Stimulated activated CD4-positive, alpha-beta T cell treated with anti-CD3 and anti-CD28 coated beads, Interleukin-15, amount 100 ng/mL, for 48 hours (primary cell): ENCODE measurements at places on chromosomes 16 and 17.

DNA sequence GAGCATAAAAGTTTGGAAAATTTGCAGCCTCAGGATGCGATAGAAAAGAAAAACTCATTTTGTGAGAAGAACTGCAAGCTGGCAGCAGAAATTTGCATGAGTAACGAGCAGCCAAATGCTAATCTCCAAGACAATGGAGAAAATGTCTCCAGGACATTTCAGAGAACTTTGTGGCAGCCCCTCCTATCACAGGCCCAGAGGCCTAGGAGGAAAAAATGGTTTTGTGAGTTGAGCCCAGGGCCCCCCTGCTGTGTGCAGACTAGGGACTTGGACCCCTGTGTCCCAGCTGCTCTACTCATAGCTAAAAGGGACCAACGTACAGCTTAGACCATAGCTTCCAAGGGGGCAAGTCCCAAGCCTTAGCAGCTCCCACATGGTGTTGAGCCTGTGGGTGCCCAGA lies 34.3 kb downstream of the APPBP2 start:
- no peak for DNase-seq

GRCh38 chr17:79836510-79836971 lies 2.7 kb downstream of the CBX4 start:
- DNase-seq: no peak

DNA sequence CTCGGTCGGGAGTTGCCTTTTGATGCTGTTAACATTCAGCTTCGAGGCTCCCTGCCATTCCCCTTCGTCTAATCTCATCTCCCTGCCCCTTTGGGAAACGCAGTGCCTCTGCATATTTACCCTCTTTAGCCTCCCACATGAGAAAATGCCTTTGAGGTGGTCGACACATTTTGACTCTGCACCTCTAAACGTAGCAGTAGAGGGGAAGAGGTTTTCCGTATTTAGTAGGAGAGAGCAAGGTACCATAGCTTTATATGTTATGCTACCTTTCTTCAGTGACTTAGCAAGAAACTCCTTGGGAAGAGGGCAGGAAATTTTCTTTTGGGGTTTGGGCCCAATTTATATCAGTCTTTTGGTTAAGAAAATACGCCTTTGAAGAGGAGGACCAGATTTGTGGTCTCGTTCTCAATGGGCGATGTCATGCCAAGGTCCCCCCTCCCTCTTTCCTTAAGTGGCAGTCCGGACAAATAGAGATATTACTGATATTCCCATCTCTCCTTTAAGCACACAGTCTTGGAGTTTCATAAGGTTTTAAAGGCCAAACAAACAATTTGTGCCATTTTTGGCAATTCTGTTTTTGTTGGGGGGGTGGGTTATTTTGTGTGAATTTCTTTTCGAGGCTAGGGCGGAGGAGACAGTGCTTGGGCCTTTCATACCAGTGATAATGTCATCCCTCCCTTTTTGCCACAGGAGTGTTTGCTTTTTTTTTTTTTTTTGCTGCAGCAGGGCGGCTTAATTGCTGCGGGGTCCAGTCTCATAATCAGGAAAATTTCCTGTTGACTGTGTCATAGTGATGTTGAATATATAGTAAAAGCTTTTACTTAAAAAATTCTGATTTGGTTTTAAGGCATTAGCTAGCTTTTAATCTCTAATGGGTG lies 1.5 kb downstream of the PAFAH1B1 start:
- no peak for DNase-seq

GRCh38 chr17:73900516-73900915 lies 256.3 kb upstream of the SDK2 start:
- no peak for DNase-seq

- DNase-seq: no peak
Measured at GRCh38 chr16:9286930-9287329, 195.5 kb downstream of the HAPSTR1 start.

- no peak for DNase-seq
Measured at GRCh38 chr17:61504697-61505096, 52.5 kb downstream of the TBX4 start.

GRCh38 chr17:40361925-40362695 lies 2.4 kb downstream of the GJD3 start:
- DNase-seq: no peak

- no peak for DNase-seq
Measured at GRCh38 chr17:2124391-2124790, 69.5 kb downstream of the HIC1 start.

DNA sequence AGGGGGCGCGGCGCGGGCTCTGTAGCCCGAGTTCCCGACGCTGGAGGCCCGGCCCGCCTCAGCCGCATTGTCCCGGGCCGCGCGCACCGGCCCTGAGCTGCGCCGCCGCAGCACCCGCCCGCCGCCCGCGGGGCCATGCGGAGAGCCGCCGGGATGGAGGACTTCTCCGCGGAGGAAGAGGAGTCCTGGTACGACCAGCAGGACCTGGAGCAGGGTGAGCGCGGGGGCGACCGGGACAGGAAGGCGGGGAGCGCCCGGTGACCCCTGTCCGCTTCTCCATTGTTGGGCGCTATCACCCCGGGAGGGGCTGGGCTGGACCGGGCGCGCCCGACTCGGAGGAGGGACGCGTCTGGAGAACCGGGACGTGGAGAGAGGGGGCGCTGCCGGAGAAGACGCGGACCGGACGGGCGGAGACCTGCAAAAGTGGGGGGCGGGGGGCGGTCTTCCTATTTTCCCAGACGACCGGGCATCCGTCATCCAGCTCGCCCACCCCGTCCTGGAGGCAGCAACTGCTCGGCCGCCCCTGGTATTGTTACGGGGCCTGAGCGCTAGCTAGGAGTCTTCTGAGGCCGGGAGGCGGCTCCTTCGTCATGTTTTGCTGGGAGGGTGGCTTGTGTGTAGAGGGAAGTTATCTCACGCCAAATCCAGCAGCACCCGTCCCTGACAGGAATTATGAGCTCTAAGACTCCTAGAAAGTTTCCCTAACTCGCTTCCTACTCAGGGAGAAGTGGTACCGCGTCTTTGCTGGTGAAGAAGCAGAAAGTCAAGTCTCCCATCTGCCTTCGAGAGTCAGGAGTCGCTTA lies 678 bp downstream of the CDR2L start:
- DNase-seq: no peak

DNA sequence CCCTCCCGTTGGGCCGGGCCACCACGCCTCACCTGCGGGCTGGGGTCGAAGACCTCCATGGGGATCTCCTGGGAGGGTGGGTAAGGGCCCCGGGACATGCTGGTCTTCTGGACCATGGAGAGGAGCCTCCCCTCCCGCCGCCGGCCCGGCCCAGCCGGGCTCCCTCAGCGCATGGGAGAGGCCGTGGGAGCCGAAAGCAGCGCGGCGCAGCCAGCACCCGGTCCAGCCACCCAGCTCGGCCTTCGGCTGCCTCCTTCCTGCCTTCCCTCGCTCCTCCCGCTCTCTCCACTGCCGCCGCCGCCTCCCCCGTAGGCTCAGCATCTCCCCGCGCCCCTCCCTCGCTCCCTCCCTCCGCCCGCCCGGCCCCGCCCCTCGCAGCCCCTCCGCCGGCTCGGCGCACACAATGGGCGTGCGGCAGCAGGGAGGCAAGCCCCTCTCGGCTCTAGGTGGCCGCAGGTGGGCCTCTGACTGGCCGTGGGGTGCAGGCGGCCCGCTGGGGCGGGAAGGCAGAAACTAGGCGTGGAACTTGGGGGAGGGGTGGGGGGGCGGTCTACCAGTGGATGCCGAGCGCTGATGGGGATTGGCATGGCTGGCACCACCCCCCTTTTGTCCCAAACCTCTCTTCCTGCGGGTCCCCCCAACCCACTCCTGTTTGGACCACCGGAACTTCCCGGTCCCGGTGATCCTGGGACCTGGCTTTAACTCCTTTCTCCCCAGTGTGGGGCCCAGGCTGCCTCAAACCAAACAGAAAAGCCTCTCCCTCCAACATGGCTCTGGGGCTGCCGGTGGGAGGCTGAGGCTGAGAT lies at the start of gene CACNB1:
CACNB1 (minus strand) TSS at position 290 of the 806 bp plus-strand sequence; CDS start at position 116, 174 bp downstream.
- DNase-seq: peak; percentile 53

GRCh38 chr16:53369921-53370320 lies 64.3 kb upstream of the RBL2 start:
- DNase-seq: no peak

DNA sequence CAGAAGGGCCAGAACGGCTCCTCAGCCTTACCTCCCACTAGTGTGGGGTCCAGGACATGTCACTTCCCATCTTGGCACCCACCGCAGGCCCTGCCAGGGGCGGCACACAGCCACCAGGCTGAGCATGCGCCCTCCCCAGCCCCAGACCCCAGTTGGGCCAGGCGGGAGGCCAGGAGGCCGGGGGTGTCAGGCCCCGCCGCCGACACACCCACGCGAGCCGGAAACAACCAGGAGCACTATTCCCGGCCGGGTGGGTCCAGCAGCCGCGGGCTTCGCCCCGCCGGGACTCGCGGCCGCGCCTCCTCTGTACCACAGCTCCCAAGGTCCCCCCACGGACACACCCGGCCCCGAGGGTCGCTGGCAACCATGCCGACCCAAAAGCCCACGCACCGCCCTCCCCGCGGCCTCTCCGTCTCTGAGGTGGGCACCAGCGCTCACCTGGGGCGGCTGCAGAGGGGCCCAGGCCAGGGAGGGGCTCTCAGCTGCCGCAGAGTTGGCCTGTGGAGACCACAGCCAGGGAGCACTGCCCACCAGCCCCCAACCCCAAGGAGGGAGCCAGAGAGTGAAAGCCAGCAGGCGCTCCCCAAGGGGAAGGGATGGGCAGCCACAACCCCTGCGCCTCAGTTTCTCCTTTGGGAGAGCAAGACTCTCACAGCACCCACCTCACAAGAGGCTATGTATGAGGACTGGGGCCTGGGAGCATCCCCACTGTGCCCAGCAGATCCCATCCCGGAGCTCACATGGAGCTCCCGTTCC lies 18.0 kb downstream of the B9D1 start:
- no peak for DNase-seq

DNA sequence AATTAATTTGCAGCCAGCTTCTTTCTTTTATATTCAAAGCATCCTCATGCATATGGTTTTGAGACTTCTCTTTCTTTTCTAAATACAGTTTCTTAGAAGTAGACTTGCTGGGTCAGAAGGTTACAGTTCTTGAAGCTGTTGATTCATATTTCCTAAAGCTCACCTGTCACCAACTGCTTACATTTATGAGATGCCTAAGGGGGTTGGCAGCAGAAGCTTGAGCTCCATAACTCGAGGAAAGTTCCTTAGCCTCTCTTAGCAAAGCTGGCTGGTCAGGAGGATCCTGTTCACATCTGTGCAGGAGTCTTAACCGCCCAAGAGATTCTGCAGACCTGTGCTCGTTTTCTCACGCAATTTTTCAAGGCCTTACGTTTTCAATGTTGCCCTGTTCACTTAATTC lies 218.8 kb downstream of the SNX29 start:
- DNase-seq: no peak

GRCh38 chr17:29977836-29978235 lies 36.4 kb downstream of the EFCAB5 start:
- no peak for DNase-seq

- DNase-seq: peak; percentile 85
Measured at GRCh38 chr16:29807426-29808218, 1.3 kb downstream of the MAZ start.

DNA sequence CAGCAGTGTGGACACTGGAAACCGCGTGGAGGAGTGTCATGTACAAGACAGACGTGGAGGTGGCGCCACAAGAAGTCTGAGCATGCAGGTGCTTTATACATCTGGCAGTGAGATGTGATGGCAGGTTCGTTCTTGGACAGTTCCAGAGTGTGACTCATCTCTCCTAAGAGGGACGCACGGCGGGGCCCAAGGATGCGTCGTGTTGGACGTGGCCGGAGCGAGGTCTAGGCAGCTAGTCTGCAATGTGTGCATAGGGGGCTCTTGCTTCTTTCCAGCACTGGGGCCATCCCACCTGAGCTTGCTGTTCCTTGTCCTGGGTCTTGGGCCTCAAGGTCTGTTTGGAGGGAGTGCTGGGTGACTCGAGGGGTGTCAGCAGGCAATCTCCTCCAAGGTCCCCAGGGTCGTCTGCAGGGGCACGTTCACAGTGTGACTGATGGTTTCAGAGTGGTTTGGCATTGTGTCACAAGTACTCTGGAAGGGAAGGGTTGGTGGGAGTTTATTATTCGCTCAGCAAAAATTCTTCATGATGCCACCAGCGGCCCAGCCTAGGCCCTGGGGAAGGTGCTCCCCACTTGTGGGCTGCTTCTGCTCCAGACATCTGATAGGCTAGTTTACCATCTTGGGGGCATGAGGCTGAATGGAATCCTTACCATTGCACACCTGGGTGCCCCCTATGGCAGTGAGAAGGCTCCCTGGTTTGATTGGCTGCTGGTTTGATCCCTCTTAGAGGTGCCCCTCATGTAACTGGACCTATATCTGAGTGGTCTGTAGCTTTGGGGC lies 22.1 kb downstream of the SPACA3 start:
- DNase-seq: no peak

DNA sequence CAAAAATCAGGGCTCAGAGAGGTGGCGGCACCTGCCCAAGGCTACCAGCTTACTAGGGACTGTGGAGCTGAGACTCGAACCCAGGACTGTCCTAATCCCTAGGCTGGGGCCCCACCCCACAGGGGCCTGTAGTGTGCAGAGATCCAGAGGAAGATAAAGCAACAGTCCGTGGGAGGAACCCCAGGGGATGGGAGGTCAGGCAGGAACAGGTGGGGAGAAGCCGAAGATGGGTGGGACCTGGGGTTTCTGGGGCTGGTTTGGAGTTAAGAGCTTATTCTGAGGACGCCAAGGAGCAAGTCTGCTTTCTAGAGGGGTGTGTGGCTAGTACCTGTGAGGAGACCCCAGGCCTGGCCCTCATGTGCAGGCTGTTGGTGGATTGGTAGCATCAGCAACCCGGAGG lies 14.9 kb downstream of the C16orf74 start:
- no peak for DNase-seq

GRCh38 chr16:19085679-19086200 lies 18.3 kb downstream of the COQ7 start:
- DNase-seq: no peak

GRCh38 chr16:4415538-4416199 lies 727 bp downstream of the CORO7 start:
- DNase-seq: no peak

- DNase-seq: no peak
Measured at GRCh38 chr17:49447628-49448302, 33.1 kb upstream of the PHB1 start.

- no peak for DNase-seq
Measured at GRCh38 chr17:55756689-55757088, 5.8 kb downstream of the PCTP start.

- DNase-seq: no peak
Measured at GRCh38 chr16:27084307-27085028, 17.7 kb downstream of the C16orf82 start.

DNA sequence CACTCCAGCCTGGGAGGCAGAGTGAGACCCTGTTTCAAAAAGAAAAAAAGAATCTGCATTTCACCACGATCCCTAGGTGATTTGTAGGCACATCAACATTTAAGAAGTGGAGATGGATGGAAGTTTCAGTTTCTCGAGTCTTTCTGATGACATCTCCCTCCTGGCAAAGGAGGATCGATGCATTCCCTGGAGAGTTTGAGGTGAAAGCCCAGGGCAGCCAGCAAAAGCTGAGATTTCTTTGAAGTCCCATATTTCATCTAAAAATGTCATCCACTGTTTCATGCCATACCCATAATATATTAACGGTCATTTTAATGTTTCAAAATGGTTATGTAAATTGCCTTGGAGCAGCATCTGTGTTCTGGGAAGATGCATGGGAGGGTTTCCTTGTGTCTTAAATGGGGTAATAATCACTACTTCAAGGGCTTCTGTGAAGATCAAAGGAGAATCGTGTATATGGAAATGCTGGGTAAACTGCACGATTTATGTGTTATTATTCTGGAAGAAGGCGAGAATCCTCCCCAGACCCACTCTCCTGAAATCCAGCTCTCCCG lies 63.4 kb downstream of the KATNIP start:
- DNase-seq: no peak

GRCh38 chr16:1193143-1193824 lies 31.8 kb downstream of the TPSG1 start:
- DNase-seq: no peak

- no peak for DNase-seq
Measured at GRCh38 chr16:74275031-74275636, 21.5 kb upstream of the PSMD7 start.

- no peak for DNase-seq
Measured at GRCh38 chr17:49365667-49366066, 3.6 kb upstream of the ZNF652 start.
